ENCODE measurements at places on chromosomes 7 and 10. TPM values are rescaled to one million over a fixed set of nuclear protein-coding genes. Genes with fewer than 3 reads are reported as not detected.

The SPDYE5 gene
- total RNA-seq: not detected

The CYP2C19 gene
- total RNA-seq: not detected

The SLC12A9 gene
- total RNA-seq: 17.2 TPM

The TMEM140 gene
- 22.3 TPM for total RNA-seq

The OR13A1 gene
- total RNA-seq: not detected

The KNDC1 gene
- under 0.01 TPM for total RNA-seq

The MRC1 gene
- under 0.01 TPM for total RNA-seq

The KIAA1217 gene
- 2.6 TPM for total RNA-seq

The INA gene
- total RNA-seq: under 0.01 TPM

The NXPH1 gene
- total RNA-seq: not detected

The IQUB gene
- 0.32 TPM for total RNA-seq

The ZNF488 gene
- total RNA-seq: not detected

The HOXA2 gene
- 0.15 TPM for total RNA-seq

The POP7 gene
- total RNA-seq: 67.2 TPM

The CFAP43 gene
- total RNA-seq: under 0.01 TPM

The TMEM130 gene
- total RNA-seq: not detected

The SPAM1 gene
- total RNA-seq: not detected

The SPACDR gene
- total RNA-seq: 0.32 TPM

The TCERG1L gene
- total RNA-seq: not detected

The FBXO24 gene
- 0.15 TPM for total RNA-seq

The WNT8B gene
- not detected for total RNA-seq

The PLEKHS1 gene
- not detected for total RNA-seq

The ELFN1 gene
- total RNA-seq: 3.9 TPM

The MINDY4 gene
- 3.8 TPM for total RNA-seq

The EBLN1 gene
- not detected for total RNA-seq

The C10orf67 gene
- total RNA-seq: under 0.01 TPM

The RBM48 gene
- 11.0 TPM for total RNA-seq

The GTF2IRD1 gene
- 4.5 TPM for total RNA-seq

The PDE1C gene
- total RNA-seq: 3.6 TPM

The ORAI2 gene
- total RNA-seq: 63.3 TPM

The MLXIPL gene
- total RNA-seq: not detected

The ABCA13 gene
- total RNA-seq: under 0.01 TPM

The OR6B1 gene
- total RNA-seq: not detected

The OR9A2 gene
- total RNA-seq: not detected

The PNLIPRP3 gene
- not detected for total RNA-seq

The VSTM2A gene
- not detected for total RNA-seq

The STK31 gene
- total RNA-seq: under 0.01 TPM

The VAX1 gene
- total RNA-seq: not detected

The GPR141 gene
- total RNA-seq: not detected

The STOX1 gene
- 0.30 TPM for total RNA-seq

The AKR1D1 gene
- total RNA-seq: not detected

The GIMAP4 gene
- total RNA-seq: 332 TPM

The CSGALNACT2 gene
- 12.0 TPM for total RNA-seq

The ATG9B gene
- total RNA-seq: not detected

The SMO gene
- 6.5 TPM for total RNA-seq

The PIP gene
- total RNA-seq: not detected

The CASP7 gene
- total RNA-seq: 43.9 TPM

The FOXI2 gene
- total RNA-seq: not detected

Measured in epithelial cell of umbilical artery (primary cell).